ENCODE measurements at places on chromosomes 4 and X.

- no peak for DNase-seq
Measured at GRCh38 chr4:120348521-120348920, 281.9 kb upstream of the MAD2L1 start.

GRCh38 chr4:144336633-144337032 lies 196.1 kb upstream of the GYPA start:
- no peak for DNase-seq

DNA sequence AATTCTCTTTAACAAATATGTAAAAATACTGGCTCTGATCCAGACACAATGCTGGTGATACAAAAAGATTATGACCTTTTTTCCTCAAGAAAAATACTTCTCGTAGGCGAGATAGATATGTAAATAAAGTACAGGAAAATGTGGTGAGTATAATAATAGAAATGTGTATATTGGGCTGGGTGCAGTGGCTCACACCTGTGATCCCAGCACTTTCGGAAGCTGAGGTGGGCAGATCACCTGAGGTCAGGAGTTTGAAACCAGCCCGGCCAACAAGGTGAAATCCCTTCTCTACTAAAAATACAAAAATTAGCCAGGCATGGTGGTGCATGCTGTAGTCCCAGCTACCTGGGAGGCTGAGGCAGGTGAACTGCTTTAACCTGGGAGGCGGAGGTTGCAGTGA lies 55.0 kb downstream of the MRPL1 start:
- DNase-seq = no peak

GRCh38 chrX:152637649-152638442 lies at the start of gene GABRQ:
GABRQ (plus strand) TSS chrX:152637895; CDS start chrX:152638203, 308 bp downstream.
- DNase-seq = no peak
